ENCODE measurements at places on chromosomes 16 and 17.

DNA sequence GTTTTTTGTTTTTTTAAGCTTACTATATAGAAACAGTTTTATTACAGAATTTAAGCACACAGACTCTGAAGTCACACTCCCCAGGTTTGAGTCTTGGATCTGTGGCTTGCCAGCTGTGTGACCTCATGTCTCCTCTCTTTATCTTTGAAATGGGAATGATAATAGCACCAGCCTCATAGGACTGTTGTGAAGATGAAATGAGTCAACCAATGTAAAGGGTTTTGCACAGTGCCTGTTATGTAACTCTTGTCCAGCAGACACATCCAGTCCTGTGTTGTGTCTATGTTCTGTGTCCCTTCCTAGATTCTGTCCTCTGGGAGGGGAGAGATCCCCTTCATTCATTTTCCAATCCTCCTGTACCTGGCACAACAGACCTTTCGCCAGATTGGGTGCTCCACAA, 3.1 kb upstream of the CPD start:
- no peak for DNase-seq

- DNase-seq, result peak; percentile 11
Observed at GRCh38 chr16:46974352-46974751, 878 bp upstream of the DNAJA2 start.

- no peak for DNase-seq
Observed at GRCh38 chr16:27995378-27995777, 68.1 kb downstream of the GSG1L start.

DNA sequence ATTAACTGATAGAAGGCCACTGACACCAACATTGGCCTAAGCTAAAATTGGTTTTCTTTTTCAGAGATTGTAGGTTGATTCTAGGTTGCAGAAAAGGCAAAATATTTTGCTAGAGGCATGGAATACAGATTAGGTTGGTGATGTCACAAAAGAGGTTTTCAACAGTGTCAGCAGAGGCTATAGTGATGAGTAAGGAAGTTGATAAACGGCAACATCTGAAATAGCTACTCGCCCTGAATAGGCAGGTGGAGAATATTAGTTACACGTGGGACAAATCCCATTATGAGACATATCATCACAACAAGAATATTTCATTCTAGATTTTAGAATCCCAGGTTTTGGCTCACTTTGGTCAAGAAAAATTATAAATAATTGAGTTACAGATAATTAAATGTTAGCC, 1.5 kb upstream of the TOM1L1 start:
- DNase-seq, result no peak

DNA sequence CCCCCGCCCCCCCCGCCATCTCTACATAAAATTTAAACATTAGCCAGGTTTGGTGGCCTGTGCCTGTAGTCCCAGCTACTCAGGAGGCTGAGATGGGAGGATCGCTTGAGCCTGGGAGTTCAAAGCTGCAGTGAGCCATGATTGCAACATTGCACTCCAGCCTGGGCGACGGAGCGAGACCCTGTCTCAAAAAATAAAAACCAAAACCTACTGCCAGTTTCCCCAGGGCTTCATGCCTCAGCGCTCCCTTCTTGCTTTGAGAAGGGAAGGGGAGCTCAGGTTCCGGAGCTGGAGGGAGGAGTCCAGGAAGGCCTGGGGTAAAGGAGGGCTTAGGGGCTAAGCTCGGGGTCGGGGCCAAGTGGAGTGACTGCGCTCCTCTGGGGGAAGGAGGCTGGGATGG, 20.5 kb downstream of the PLCD3 start:
- DNase-seq, result no peak

DNA sequence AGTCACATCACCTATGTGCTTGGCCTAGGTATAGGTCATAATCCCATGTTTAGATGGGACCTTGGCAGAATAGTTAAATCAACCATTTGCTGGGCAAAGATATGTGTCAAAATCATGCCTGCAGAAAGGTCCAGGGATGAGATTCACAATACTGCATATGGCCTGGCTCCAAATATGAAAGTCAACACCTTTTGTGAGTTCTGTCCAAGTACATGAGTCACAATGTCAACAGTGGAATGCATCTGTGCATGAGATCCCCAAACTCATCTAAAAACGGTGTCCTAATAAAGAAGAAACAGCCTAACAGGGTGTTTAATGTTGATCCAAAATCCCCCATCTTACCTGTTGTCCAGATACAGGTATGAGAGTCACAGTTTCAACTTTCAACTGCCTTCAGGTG, 1847.5 kb downstream of the TP53TG3F start:
- DNase-seq, result no peak

- DNase-seq, result no peak
Observed at GRCh38 chr17:7309628-7310027, 2.2 kb downstream of the EIF5A start.

GRCh38 chr16:49474741-49475140, 101.1 kb downstream of the C16orf78 start:
- DNase-seq, result no peak

DNA sequence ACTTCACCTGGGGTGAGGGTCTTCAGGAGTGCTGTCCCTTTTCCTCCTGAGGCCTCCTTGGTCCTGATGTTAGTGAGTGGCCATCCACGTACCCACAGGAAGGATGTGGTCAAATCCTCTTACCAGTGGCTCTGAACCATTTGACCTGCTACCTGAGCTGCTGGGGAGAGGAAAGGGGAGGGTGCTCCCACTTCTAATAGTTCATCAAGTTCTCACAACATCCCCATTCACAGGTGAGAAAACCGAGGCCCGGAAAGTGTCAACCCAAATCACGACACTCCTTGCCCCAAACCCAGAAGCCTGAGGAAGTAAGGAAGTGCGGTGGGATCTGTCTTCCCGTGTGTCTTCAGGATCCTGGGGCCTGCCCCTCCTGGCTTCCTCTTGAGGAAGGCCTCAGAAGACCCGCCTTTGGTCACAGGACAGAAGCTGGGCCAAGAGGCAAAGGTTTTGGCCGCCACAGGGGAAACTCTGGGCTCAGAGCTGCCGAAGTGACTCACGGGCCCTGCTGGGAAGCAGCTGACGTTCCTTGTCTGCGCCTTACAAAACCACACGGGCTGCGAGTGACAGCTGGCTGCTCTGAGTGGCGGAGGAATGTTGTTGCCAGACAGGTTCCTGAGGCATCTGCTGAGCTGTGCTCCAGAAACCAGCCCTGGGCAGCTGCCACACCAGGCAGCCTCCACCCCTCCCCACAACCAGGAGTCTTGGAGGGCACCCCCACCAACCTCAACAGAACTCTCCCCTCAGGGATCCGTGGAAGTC, 13.9 kb upstream of the KIFC3 start:
- peak; percentile 66 for DNase-seq

- DNase-seq, result no peak
Observed at GRCh38 chr17:6213859-6214258, 143.7 kb downstream of the WSCD1 start.

GRCh38 chr17:16091773-16092172, 92.1 kb downstream of the TTC19 start:
- no peak for DNase-seq

DNA sequence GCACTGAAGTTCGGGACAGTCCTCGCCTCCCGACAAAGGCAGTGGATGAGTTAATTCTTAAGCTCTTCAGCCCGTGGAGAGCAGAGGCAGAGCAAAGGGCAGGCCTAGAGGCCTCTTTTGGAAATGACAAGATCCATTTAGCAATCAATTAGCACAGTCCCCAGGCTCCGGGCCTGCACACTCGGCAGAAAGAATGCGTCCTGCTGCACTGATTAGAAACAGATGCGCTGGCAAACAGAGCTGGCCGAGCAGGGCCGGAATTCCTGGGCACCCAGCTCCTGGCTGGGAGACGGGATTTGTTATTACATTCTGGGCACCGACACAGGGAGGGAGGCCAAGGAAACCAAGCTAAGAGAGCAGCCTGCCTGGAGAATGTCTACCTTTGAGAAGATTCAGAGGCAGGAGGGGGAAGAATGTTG, 162.9 kb downstream of the COPRS start:
- DNase-seq, result no peak

GRCh38 chr17:31388770-31389656, 2.5 kb upstream of the RAB11FIP4 start:
- no peak for DNase-seq

DNA sequence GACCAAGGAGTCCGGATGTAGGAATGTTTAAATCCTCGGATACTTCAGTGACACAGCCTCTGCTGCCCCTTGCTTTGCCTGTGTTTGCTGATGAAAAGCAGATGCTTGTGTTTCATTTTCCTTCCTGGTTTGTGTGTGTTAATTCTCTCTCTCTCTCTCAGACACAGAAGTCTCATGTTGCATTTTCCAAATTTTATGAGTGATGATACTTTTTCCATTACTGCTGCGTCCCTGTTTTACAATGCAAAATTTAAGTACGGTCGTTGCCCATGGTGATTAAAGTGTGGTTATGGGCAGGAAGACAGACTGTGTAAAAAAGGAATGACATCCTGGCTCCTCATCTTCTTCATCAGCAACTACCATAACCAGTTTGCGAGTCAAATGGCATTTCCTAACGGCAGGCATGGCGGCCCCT, 5.7 kb downstream of the RMI2 start:
- no peak for DNase-seq

DNA sequence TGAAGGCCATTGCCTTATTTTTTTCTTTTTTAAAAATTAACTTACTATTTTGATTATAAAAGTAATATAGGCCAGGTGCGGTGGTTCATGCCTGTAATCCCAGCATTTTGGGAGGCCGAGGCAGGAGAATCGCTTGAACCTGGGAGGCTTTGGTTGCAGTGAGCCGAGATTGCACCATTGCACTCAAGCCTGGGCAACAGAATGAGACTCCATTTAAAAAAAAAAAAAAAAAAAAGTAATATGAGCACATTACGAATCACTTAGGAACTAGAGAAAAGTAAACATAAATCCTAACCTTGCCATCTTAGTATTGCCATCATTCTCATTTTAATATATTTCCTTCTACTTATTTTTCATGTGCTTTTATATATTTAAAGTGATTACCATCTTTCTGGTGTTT, 12.9 kb upstream of the TACO1 start:
- no peak for DNase-seq

DNA sequence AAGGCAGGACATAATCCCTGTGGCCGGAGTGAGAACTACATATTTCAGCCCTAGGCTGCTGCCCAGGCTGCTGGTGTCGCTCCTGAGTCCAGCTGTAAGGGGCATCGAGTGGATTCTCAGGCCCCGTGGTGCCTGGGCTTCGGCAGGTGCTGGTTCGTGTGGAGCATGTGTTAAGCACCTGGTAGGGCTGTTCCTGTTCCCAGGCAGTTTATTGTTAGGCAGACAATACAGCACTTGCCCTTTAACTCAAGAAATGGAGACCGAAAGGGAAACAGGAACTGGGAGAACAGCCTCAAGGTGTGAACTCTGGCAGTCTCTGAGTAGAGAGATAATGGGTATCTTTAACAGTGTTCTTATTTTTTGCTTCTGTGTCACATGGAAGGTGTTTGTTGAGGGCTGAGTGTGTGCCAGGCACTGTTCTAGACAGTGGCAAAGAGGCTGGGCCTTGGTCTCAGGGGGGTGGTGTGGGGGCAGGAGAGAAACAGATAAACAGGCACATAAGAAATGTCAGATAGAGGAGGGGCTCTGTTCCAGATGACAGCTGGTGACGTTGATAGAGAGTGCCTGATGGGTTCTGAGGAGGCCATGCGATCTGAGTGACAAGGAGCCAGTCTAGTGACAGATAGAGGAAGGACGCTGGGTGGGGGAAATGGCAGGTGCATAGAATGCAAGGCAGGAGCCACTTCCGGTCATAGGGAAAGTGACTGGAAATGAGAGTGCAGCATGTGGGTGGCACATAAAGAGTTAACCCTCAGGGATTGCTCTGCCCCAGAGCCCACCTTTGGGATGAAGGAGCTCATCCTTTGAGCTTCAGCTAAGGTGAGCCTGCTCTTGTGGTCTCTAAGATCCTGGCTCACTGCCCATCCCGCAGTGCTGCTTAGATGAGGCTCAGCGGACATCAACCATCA, 33.8 kb downstream of the EPN2 start:
- no peak for DNase-seq

DNA sequence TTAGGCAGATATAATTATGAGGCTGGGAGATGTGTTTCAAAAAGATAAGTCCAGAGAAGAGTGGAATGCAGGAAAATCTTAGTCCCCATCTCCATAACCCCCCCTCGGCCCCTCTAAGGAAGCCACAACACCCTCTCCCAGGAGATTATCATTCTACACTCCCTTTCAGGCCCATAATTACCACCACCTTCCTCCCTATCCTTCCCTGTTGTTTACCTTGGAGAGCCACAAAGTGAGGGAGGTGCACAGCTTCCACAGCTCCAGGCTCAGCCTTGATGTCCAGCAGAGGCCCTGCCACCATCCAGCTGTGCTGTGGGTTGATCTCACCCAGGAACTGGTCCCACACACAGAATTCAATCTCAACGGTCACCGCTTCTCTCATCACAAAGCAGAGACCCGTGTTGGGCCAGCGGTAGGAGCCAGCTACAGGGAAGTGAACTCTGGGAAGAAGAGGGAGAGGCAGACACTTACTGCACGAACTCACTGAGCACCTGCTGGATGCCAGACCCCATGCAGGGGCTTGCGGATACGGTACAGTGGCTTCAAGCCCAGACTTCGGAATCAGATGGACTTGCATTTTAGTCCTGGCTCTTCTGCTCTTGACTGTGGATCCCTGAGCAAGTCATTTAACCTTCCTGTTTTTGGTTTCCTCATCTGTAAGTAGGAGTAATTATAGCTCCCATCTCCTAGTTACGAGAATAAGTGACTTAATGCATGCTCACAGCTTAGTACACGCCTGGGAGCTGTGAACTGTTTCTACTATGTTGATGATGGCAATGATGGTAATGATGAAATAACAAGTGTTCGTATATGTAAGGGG, 44.1 kb downstream of the MIS12 start:
- no peak for DNase-seq

DNA sequence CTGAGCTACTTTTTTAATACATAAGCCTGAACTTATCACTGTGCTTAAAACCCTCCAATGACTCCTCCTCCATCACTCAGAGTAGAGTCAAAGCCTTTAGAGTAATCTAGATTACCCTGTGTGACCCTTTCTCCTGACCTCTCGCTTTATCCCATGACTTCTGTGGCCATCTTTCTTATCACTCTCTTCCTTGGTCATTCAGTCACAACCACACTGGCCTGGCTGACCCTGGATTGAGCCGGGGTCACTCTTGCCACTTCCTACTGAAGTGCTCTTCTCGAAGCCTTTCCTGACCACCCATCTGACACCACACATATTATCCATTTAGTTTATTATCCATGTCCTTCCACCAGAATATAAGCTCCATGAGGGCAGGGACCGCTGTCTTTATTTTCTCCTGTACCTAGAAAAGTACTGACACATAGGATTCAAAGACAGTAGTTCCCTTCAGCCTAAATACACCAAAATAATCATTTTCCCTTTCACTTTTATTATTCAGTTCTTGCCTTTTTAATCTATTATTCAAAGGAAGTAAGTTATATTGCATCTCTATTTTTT, 28.0 kb upstream of the ABCA9 start:
- DNase-seq, result no peak

- DNase-seq, result peak; percentile 62
Observed at GRCh38 chr17:835263-835662, 53.1 kb downstream of the MRM3 start.

Measured in foreskin melanocyte (primary cell).